IPS-NIHi11 (cell line): ENCODE measurements at places on chromosomes 1 and 21.

DNA sequence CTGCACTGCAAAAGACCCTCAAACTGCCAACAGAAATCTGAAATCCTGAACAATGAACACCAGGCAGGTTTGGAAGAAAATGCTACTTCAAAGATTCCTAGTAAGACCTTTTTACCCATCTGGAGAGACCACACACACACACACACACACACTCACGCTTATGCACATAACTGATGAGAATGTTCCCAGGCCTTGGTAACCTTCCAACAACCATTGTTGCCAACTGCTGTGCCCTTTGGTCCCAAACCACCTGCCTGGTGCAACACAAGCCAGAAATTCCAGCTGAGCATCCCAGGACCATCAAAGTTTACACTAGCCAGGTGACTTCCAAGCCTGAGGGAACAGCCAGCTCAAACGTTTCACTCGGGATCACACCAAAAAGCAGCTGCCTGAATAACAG lies 56.9 kb downstream of the SEC16B start:
- DNase-seq = no peak

DNA sequence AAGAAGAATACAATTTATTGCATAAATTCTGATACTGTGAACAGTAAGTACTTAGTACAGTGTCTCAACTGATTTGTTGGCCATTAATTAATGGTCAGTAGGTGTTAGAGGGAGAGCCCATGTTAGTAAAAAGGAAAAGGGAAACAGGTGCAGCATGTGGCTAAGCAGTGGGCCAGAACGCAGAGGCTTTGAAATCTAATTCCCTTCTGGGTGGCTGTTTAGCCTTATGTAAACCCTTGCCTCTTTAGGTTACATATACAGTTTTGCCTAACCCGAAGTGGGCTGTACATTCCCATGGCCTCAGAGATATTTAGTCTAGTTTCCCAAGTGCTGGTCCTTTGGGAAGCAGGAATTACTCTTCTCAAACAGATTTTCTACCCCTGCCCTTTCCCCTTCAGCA lies 43.5 kb upstream of the BCL9 start:
- DNase-seq = no peak

DNA sequence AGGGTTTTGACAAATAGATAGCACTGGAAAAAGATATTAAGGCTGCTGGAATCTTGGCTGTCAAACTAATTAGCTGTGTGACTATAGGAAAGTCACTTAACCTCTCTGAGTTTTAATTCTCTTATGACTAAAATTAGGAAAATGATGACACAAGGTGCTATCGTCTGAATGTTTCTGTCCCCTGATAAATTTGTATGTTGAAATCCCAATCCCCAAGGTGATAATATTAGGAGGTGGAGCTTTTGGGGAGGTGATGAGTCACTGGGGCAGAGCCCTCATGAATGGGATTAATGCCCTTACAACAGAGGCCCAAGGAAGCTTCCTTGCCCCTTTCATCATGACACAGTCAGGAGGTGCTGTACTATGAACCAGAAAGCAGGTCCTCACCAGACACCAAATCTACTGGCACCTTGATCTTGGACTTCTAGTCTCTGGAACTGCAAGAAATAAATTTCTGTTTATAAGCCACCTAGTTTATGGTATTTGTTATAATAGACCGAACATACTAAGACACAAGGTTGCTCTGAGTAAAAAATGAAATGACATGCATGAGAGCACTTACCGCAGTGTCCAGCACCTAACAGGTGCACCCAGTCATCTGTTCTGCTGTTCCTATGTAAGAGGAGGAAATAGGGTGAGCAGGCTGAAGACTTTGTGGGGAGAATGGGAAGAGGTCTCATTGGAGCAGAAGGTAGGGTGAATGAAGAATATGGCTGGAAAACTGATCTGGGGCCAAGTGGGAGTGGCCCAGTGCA lies 26.3 kb upstream of the DISP1 start:
- DNase-seq = no peak

- DNase-seq = peak; percentile 37
These were observed 26.8 kb upstream of the ZNF697 start for GRCh38 chr1:119674835-119675289.

DNA sequence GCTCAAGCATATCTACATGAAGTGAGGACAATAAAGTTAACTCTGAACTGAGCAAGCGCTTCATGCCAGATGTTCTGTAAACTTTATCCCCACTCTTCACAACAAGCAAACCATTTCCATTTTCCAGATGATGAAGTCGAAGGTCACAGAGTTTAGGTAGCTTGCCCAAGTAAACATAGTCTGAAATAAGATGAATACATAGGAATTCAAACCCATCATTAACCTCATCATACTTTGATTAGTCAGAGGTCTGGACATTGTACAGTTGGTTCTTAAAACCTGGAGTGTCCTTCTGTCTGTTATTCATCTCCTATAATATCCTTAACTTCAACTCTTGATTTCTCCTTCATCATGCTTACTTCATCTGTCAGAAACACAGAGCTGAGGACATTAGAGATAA lies 180.3 kb upstream of the C8B start:
- no peak for DNase-seq

GRCh38 chr1:220684890-220685289 lies 5.3 kb upstream of the C1orf115 start:
- DNase-seq = no peak

DNA sequence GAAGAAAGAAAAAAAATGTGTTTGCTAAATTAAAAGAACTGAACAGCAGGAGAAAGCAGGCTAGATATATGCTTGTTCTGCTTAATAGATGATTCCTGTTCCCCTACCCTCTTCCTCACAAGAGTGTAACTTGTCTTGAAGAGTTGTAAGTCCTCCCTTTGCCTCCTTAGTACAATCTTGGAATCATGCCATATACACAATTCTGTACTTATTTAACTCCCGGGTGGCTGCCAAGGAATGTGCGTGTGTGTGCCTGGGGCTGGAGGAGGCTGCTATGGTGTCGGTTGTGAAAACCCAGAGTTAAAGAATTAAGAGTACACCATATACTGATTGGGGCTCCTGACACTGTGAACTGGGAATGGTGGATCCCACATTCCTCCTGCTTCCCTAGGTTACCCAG lies 194.2 kb downstream of the SIPA1L2 start:
- no peak for DNase-seq

DNA sequence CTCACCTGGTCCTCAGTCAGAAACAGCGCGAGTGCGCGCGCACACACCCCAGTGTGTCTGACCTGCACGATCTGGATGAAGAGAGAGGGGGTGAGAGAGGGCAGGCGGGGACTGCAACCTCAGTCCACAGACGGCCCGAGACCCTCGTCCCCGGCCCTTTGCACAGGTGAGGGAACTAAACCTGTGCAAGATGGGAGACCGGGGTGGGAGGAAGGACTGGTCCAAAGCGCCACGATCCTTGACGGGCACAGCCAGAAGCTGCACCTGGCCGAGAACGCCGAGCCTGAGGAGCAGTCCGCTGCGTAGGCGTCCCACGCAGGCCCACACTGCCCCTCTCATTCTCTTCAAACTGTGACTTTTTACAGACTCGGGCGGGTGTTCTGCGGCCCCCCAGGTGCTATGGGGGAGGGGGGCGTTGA lies 519 bp upstream of the IQCC start:
- DNase-seq = no peak

DNA sequence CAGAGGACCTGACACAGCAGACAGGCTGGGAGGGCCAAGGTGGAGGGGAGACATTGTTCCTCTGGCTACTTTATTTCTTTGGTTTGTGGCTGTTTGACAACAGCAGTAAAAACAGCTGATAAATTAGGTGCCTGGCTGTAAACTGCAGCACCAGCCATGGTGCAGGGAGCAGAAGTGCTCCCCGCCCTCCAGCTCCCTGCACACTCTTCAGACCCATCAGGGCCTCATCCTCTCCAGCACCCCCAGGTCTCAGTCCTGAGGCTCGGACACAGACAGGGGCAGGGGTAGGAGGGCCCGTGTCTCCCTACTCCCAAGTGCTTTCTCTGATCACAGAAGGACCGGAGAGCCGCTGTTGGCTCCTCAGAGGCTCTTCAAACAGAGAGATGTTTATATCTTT lies 17.7 kb upstream of the LRRN2 start:
- no peak for DNase-seq

GRCh38 chr1:4755301-4755845 lies 101.0 kb downstream of the AJAP1 start:
- DNase-seq = peak; percentile 71

DNA sequence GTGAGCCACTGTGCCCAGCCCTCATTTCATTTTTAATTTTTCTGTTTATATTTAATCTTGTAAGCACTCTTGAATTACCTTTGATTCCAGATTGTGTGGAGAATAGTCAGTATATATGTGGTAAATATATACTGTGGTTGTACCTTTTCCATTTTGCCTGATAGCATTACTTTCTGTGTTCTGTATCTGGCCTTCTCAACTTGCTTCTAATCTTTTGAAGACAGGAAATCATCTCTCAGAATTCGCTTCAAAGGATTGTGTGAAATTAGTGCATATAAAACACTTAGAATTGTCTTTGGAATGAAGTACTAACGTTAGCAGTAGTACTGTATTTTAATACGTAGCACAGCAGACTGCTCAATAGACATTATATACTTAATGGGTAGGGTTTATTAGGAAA lies 37.9 kb downstream of the PPP2R5A start:
- no peak for DNase-seq

- no peak for DNase-seq
These were observed 12.1 kb downstream of the MCL1 start for GRCh38 chr1:150567341-150567716.

DNA sequence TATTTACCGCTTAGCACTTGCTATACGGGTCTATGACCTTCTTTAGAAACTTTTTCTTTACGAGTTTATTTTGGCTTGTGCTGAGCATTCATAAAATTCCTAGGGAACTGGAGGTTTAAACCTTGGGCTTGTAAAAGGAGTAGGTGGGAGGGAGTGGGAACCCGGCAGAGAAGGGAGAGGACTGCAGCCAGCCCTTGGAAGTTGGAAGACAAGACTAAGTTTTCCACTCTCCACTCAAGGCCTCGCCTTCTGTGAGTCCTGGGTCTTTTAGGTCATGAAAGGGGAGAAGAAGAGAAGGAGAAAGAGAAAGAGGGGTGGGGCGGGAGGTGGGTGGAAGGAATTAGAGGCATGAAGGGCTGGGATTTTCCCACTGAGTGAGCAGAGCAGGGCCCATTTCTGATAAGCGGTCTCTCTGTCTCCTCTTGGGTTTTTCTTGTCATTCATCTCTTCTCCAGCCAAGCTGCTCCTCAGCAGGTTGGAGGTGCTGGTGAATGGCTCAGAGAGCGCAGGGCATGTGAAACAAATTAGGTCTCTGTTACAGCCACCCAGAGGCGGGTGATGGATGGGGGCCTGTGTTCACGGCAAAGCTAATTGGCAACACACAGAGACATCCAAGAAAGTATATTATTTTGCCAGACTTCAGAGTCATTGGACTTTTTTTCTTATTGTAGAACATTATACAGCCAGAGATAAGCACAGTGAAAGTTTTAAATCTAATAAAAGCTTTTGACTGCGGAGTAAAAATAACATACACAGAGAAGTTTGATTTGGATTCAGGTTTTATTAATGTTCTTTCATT lies 247.3 kb downstream of the FOXD2 start:
- no peak for DNase-seq

- no peak for DNase-seq
These were observed 165.5 kb upstream of the DUSP10 start for GRCh38 chr1:221907166-221907932.

DNA sequence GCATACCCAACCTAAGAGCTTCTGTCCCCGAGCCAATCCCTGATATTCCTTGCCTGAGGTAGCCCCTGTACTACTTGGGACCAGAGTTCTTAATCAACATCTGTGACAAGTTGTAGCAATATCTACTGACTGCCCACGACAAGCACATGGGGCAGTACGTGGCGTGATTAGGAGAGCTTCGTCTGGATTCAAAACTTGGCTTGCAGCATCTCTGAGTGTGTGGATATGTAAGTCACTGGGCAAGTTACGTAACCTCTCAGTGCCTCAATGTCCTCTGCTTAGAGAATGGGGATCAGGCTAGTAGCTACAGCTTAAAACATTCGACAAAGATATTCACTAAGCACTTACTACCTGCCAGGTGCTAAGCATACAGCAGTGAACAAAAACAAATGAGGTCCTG lies 5.0 kb downstream of the HSPG2 start:
- DNase-seq = no peak

DNA sequence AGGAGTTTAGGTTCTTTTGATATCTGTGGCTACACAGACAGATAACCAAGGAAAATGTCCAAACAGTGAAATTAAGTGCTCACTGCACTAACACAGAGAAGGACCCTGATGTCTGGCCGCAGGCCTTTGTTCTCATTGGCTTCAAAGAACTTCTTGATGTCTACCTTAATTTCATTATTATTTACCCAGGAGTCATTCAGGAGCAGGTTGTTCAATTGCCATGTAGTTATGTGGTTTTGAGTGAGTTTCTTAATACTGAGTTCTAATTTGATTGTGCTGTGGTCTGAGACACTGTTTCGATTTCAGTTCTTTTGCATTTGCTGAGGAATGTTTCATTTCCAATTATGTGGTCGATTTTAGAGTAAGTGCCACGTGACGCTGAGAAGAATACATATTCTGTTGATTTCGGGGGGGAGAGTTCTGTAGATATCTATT lies 15.2 kb upstream of the LGALS8 start:
- DNase-seq = no peak

DNA sequence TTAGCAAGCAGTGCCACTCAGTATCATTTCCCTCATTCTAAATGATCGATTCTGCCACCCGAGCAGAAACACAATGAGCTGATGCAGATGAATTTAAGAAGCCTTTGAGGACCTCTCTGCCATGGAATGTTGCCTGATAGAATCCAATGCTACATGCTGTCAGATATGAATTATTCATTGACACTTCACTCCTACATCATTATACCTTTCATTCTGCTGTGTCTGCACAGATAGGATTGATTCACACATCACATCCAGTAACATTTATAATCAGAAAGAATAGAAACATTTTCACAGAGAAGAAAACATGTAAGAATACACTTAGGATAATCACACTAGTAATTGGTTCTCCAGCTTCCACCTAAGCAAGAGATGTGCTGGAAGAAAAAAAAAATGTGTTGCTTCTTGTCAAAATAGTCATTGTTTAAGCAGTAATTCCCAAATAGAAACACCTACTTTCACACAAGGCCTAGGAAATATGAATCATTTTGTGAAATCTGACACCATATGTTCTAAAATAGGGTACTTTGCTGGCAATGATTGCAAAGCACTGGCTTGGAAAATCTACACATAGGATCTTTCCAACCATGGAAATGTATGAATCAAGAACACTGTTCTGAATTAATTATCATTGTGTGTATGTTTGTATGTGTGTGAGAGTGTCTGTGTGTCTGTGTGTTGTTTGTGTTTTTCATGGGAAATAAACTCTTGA lies 110.1 kb downstream of the GRIK1 start:
- DNase-seq = no peak
